ENCODE measurements at places on chromosomes 16 and 17.

- DNase-seq = no peak
Measured at GRCh38 chr16:83943516-83944050, 9.5 kb upstream of the OSGIN1 start.

DNA sequence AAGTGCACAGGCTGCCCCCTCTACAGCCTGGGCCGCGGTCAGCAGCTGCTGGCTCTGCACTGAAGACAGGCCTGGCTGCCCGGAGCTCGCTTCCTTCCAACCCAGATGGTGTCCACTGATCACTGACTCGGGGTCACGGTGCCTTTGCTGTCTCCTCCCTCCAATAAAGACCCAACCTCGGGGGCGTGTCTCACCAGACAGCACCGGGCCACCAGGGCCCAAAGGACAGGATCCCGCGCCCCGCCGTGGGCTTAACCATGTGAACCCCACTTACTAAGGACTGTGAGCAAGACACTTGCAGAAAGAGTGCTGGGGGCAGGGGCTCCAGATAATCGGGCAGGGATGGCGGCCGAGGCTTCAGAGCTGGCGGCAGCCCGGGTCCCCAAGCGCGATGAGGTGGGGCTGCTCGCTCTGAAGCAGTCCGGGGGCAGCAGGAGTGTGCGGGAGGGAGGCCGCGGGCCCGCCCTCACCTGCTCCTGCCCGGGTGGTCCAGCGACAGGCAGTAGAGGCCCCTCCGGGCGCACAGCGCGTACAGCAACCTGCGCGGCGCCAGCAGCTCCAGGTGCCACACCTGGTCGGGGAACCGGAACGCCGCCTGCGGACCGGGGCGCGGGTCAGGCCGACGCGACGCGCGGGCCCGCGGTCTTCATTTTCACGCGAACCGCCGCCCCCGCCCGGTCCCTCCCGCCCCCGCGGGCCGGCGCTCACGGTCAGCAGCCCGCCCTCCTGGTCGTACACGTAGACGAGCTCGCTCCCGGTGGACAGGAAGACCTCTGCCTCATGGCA is 502 bp downstream of the FAAP100 start:
- DNase-seq = no peak

- peak; percentile 81 for DNase-seq
Measured at GRCh38 chr16:4494746-4495490, 18.7 kb downstream of the HMOX2 start.

DNA sequence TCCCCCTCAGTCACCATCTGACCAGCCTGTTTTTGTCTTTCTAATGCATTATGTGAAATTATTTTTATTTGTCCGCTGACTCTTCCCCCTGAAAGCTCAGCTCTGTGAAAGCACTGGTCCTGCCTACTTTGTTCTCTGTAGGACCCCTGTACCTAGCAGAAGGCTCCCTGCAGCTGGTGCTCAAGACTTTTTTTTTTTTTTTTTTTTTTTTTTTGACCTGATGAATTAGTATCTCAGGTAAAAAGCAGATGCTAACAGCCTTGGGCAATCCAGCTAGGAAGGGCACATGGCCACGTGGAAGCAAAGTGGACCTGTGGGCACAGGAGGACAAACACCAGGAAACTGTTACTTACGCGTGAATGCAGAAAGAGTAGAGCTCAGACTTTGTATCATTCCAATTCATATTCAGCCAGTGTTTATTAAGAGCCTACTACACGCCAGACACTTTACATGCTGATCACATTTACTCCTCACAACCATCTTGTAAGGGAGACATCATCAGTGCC is 629 bp upstream of the UNC119 start:
- no peak for DNase-seq

DNA sequence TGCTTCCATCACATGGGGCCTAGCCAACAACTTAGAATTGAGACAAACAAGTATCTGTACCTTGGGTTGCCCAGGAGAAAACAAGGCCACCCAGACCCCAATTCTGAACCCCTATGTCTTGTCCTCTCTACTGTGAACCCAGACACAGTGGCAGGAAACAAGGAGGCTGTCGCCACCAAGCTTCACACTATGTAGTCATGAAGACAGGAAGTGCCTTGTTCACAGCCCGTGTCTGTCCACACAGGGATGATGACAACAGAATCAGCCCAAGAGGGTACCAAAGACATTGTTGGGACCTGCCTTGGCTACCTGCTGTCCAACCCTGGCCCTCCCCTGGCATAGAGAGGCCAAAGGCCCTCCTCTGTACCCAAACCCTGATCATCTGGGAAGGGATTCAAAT is 84.8 kb downstream of the CDYL2 start:
- DNase-seq = no peak

DNA sequence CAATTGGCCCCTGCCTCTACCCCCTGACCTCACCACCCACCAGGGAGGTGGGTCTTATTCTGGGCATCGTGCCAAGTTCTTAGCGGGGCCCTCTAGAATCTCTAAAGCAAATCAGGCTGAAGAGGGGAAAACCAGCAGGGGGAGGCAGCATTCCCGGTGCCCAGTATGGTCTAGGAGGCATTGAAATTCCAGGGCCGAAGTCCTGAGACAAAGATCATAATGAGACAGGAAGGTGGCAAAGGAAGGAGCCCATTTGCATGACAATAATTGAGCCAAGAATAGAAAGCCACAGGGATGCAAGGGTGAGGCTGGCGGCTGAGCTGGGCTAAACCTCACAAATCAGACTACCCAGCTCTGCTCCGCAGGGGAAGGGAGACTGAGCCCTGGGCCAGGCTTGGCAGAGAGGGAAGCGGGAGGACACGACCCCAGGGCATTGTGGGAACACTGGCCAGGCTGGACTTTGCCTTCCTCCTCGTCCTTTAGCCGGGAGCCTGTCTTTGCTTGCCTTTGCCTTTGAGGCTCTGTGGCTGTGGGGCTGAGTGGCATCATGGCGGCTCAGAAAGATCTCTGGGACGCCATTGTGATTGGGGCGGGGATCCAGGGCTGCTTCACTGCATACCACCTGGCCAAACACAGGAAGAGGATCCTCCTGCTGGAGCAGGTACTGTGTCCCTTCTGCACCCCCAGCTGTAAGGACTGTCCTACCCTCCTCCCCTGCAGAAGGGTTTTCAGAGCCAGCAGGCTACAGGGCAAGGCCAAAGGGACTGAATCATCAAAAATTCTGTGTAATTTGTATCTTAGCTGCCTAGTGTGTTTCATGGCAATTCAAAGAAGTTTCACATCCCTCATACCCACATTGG is at the start of gene PIPOX:
Gene PIPOX (plus strand): TSS at position 463 of the 860 bp plus-strand sequence. CDS start 85 bp downstream, at position 548.
- DNase-seq = no peak

- DNase-seq = no peak
Measured at GRCh38 chr16:102060-102855, 24.2 kb downstream of the MPG start.

- DNase-seq = no peak
Measured at GRCh38 chr16:662597-662996, 5.3 kb upstream of the RHOT2 start.

DNA sequence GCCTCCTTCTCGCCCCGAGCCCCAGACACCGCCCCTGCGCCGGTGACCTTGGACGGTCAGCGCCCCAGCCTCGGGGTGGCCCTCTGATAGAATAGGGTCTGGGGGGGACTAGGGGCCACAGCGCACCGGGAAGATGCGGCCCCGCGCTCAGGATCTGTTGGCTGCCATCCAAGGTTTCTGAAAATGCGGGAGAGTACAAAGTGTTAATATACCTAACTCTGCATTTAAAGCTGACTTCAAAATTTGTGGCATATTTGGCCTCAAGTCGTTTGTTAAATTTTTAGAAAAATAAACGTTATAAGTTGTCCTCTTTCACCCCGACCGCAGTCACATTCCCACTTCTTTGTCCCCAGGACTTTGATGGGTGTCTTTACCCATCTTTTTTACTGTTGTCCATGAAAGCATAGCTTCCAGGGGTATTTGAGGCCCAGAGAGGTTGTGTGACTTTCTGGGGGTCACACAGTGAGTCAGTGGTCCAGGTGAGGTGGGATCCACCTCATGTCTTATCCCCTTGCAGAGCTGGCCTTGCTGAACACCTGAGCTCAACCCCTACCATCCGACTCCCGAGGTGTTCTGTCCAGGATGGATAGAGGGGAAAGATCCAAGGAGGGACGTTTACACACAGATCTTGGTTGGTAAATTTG is 796 bp downstream of the NT5M start:
- DNase-seq = no peak

GRCh38 chr16:52611817-52612673 is 65.1 kb upstream of the TOX3 start:
- DNase-seq = no peak

DNA sequence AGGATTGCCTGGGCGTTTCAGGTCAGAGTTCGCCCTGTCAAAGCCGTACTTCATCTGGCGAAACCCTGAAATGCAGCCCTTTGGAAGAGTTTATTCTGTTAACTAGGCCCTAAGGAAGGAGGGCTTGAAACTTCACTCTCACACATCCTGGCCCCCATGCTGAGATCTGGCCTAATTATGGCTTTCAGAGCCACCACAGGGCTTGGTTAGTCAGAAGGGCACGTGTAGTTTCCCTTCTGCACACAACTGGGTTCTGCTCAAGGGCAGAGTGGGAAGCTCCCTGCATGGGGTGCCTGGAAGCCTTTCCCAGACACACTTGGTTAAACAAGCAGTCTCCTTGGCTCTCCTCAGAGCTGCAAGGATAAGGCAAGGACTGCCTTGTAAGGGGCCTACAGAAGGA is 397.3 kb downstream of the SHISA9 start:
- no peak for DNase-seq

DNA sequence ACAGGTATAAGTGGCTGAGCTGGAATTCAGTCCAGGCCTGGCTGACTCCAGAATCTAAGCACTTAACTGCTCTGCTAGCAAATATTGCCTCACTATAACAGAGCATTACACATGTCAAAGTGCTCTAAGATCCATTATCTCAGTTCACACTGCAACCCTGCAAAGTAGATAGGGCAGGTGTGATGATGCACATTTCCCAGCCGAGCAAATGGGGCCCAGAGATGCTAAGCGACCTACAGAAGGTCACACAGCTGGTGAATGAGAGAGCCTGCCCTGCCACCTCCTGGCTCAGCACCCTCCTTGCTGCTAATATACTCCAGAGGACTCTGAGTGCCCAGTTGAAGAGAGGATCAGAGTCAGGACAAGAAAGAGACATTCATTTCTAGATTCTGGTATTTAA is 73.6 kb upstream of the CCL1 start:
- no peak for DNase-seq

DNA sequence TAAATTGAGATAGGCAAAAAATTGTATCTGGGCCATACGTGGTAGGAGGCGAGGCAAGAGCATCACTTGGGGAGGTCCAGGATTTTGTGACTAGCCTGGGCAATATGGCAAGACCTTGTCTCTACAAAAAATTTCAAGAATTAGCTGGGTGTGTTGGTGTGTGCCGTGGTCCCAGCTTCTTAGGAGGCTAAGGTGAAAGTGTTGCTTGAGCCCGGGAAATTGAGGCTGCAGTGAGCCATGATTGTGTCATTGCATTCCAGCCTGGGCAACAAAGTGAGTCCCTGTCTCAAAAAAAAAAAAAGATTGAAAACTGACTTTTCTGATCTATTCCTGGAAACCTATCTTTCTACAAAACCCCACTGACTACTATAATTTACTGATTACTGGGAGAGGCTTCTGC is 26.7 kb downstream of the CDK12 start:
- no peak for DNase-seq

DNA sequence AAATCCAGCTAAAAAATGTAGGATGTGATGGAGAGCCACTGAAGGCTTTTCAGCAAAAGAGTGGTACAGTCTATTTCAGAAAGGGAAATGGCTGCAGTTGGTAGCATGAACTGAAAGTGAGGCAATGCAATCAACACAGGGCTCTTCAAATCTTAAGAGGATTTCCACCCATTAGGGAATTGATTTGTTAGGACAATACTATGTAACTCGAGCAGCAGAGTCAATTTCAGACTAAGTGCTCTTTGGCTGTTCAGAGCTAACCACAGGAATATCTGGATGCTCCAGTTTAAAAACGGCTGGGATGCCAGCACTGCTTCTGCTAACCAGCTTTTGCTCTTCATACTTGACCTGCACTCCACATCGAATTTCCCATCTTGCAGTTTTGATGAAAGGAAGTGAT is 24.6 kb downstream of the CACNG1 start:
- no peak for DNase-seq

GRCh38 chr16:12833926-12834325 is 30.2 kb upstream of the CPPED1 start:
- peak; percentile 31 for DNase-seq

DNA sequence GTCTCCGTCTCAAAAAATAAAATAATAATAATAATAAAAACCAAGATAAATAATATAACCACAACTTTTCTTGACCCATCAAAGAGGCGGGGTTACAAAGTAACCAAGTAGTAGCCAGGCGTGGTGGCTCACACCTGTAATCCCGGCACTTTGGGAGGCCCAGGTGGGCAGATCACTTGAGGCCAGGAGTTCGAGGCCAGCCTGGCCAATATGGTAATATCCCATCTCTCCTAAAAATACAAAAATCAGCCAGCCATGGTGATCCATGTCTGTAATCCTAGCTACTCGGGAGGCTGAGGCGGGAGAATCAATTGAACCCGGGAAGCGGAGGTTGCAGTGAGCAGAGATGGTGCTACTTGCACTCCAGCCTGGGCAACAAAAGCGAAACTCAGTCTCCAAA is 45.3 kb downstream of the ADCY9 start:
- no peak for DNase-seq

GRCh38 chr17:71472809-71473789 is 647.7 kb upstream of the SOX9 start:
- DNase-seq = peak; percentile 86

DNA sequence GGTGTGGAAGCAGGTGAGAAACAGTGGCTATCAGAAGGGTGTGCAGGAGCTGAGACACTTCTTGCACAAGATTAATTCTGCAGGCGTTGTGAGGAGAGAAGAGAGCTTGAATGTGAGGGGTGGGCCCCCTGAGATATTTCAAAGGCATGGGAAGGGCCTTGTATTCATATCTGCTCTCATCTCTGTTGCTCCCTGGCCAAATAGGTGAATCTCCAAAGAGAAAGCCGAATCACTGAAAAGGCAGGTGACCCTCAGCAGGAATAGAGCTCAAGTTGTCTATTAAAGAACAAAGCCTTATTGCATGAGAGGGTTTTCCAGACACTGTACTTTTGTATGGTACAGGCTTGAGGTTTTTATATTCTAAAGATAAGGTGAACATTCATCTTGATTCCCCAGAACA is 373.1 kb downstream of the TMEM114 start:
- DNase-seq = no peak

- peak; percentile 81 for DNase-seq
Measured at GRCh38 chr16:85514598-85515318, 98.4 kb upstream of the GSE1 start.

DNA sequence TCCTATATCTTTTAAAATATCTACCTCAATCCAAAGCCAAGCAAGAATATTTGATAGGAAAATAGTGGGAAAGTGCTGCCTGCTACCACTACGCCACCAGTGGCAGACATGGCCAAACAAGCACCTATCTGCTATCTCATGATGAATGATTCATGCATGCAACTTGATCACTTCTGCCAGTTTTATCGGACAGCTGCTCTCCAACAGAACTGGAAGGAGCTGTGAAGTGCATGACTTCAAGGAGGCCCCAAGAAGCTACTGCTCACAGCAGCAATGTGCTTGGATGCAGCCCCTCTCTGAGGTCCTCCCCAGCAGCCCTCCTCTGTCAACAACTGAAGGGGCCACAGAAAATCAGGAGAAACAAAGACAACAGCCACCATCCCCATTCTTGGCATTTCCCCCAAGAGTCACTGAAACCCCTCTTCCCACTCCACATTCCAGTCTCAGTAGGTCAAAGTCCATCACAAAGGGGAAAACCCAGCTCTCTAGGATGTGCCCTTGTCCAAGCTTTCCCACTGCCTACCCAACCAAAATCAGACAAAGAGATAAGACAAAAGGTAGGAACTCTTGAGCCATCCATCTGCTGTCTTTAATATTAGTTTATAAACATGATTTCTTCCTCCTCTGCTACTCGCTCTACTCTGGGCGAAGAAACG is 215.3 kb downstream of the C16orf78 start:
- DNase-seq = no peak
